Colonic mucosa (tissue), 4 donors: ENCODE measurements at places on chromosomes 13 and 19. TPM values are rescaled to one million over a fixed set of nuclear protein-coding genes. Genes with fewer than 3 reads are reported as not detected.
A peak's percentile ranks its signal among the peaks of the same experiment; 100 is the strongest.

DNA sequence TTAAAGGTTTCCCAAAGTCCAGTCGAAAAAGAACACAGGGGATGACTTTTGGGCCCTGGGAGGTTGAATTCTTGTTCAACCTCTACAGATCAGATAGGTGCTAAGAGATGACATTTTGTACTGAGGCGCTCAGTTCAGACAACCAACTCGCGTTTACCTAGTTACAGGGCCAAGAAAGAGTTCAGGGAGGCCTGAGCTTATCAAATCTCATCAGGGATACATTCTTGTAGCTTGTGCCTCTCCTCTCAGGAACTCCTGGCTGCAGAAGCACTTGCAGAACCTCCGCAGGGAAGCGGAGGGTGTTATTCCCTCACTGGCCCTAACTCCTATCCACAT, 825 bp downstream of the ZNF776 start:
- no peaks in the 10 kb centered on the region for H3K27me3 ChIP-seq
- no peak for DNase-seq
- peak overlapping the region; percentile 88 for H3K4me3 ChIP-seq
- peaks cover 13% of the 10 kb centered on the region for H3K36me3 ChIP-seq

GRCh38 chr19:15300533-15301197, 31.7 kb downstream of the BRD4 start:
- no peak for DNase-seq
- H3K27me3 ChIP-seq, result no peaks in the 10 kb centered on the region

- no peak overlapping the region for H3K27ac ChIP-seq
- DNase-seq, result no peak
- H3K4me1 ChIP-seq, result no peaks in the 10 kb centered on the region
Measured at GRCh38 chr19:3534375-3535234, 4.4 kb upstream of the TEKTIP1 start.

DNA sequence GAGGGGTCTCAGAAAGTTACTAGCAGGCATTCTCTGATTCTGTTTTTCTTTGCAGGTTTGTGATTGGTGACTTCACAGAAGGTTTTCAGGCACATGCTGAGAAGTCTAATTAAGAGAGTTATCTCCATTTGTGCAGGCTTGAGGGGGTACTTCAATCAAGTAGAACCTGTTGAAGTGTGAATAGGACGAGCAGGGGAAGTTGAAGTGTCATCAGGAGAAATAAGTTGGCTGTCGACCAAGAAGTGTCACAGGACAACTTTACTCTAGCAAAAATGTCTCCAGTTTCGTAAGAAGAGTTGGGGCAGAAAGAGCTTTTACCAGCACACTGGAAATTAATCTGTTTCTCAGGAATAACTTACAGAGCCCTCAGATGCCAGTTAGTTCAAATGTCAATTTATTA, 576.5 kb upstream of the SLITRK5 start:
- no peak overlapping the region for H3K27ac ChIP-seq
- no peaks in the 10 kb centered on the region for H3K27me3 ChIP-seq

GRCh38 chr13:27362064-27362751, 62.2 kb upstream of the GTF3A start:
- H3K27me3 ChIP-seq, result no peaks in the 10 kb centered on the region
- H3K36me3 ChIP-seq, result no peaks in the 10 kb centered on the region
- no peaks in the 10 kb centered on the region for H3K4me1 ChIP-seq
- peak; percentile 91 for DNase-seq

GRCh38 chr19:13208672-13209483, 58.7 kb downstream of the IER2 start:
- H3K4me3 ChIP-seq, result peak overlapping the region; percentile 26
- H3K27me3 ChIP-seq, result no peaks in the 10 kb centered on the region
- H3K27ac ChIP-seq, result peak overlapping the region; percentile 36
- H3K4me1 ChIP-seq, result no peaks in the 10 kb centered on the region
- no peaks in the 10 kb centered on the region for H3K36me3 ChIP-seq

- no peaks in the 10 kb centered on the region for H3K36me3 ChIP-seq
- H3K27me3 ChIP-seq, result no peaks in the 10 kb centered on the region
Measured at GRCh38 chr13:30362869-30363268, 55.5 kb upstream of the KATNAL1 start.

DNA sequence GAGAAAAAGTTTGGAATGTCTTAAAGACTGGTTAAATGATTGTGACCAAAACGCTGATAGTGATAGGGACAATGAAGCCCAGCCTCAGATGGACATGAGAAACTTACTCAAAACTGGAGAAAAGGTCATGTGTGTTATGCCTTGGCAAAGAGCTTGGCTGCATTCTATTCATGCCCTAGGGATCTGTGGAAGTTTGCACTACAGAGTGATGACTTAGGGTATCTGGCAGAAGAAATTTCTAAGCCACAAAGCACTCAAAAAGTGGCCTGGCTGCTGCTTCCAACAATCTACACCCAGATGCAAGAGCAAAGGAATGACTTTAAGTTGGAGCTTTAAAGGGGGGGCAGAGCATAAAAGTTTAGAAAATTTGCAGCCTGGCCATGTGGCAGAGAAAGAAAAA, 521.3 kb downstream of the UQCRFS1 start:
- H3K27ac ChIP-seq, result no peak overlapping the region
- H3K4me1 ChIP-seq, result no peaks in the 10 kb centered on the region
- no peaks in the 10 kb centered on the region for H3K36me3 ChIP-seq
- no peak overlapping the region for H3K4me3 ChIP-seq
- DNase-seq, result no peak
- H3K27me3 ChIP-seq, result no peaks in the 10 kb centered on the region

DNA sequence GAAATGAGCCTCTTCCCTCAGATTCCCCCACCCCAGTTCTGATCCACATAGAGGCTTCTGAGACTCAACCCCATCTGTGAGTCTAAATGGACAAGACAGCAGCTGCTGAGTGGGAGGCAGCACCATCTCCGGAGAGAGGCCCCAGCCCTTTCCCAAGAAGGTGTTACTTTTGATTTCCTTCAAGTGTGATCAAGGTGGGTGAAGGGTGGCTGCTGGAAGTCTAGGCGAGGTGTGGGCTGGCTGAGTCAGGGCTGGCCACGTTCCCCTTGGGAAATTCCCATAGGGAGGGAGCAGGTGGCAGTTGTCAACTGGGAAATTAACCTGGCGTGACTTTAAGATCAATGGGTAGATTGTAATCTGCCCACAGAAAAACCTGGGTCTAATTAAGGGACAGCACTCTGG, 148.0 kb downstream of the FOXO1 start:
- no peak overlapping the region for H3K4me3 ChIP-seq
- H3K27me3 ChIP-seq, result no peaks in the 10 kb centered on the region
- H3K36me3 ChIP-seq, result no peaks in the 10 kb centered on the region
- no peak for DNase-seq

- DNase-seq, result no peak
- H3K27me3 ChIP-seq, result no peaks in the 10 kb centered on the region
- H3K4me1 ChIP-seq, result no peaks in the 10 kb centered on the region
Measured at GRCh38 chr13:62910541-62911060, 1495.0 kb upstream of the PCDH20 start.

GRCh38 chr13:37651891-37652290, 53.3 kb upstream of the POSTN start:
- no peaks in the 10 kb centered on the region for H3K4me1 ChIP-seq
- no peaks in the 10 kb centered on the region for H3K27me3 ChIP-seq
- DNase-seq, result no peak

GRCh38 chr19:18577365-18577914, 5.8 kb downstream of the UBA52 start:
- peaks cover 3% of the 10 kb centered on the region for H3K36me3 ChIP-seq
- peaks cover 14% of the 10 kb centered on the region for H3K4me1 ChIP-seq
- H3K27me3 ChIP-seq, result no peaks in the 10 kb centered on the region
- no peak for DNase-seq

KASH5 gene
- total RNA-seq, result not detected

POSTN gene
- total RNA-seq, result 40.3 TPM

ATP8B3 gene
- total RNA-seq, result 0.42 TPM

PSG1 gene
- total RNA-seq, result not detected

SLC25A42 gene
- 3.7 TPM for total RNA-seq

HCST gene
- total RNA-seq, result 2.4 TPM

FAM124A gene
- total RNA-seq, result 0.57 TPM
